ENCODE measurements at places on chromosomes 11 and 22.
A peak's percentile ranks its signal among the peaks of the same experiment; 100 is the strongest.

DNA sequence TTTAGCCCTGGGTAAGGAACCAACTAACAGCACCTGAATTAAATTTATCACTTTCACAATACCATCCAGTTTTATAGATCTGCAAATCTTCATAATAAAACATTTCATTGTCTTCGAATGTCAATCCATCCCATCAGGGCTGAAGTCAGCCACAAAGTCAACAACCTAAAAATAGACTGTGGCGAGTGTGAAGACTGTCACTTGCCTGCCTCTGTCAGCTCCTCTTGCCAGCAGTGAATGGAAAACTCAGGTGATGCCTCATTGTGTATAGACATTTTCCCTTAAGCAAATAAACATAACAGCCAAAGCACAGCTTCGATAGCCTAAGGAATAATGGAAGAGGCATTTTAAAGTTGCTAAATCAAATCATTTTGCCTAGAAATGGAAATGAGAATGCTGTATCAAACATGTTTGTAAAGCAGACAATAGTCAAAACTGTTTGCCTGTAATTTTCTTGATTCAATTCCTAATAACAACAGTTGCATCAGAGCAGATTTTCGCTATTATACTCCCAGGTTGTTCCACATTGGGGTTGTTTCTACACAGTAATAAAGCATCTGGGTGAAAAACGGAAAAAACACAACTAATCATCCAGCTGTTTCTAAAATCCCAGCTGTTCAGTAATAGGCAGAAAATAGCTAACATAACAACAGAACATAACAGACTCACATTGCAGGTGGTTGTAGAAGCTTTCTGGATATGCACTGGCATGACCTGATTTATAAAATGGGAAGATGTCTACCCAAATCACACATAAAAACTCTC lies 15.7 kb downstream of the KCNA4 start:
- no peak for DNase-seq

- DNase-seq = no peak
Measured at GRCh38 chr22:35477911-35478582, 62.6 kb upstream of the RASD2 start.

DNA sequence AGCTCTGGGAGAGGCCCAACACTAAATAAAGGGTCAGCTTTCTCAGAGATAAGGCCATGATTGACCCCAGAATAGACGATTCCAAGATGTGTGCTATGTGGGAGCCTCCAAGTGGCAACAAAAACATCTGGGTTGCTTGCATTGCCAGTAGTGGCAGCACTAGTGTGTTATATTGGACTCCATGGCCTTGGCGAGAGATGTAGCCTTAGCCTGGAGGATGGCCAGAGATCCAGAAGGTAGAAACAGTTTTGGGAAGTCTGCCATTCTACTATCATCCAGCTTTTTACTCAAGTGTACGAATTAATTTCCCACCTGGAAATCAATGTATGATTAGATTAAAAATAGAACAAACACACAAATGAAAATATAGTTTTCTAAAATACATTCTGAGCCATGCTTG lies 3.0 kb downstream of the OR8D4 start:
- DNase-seq = no peak

DNA sequence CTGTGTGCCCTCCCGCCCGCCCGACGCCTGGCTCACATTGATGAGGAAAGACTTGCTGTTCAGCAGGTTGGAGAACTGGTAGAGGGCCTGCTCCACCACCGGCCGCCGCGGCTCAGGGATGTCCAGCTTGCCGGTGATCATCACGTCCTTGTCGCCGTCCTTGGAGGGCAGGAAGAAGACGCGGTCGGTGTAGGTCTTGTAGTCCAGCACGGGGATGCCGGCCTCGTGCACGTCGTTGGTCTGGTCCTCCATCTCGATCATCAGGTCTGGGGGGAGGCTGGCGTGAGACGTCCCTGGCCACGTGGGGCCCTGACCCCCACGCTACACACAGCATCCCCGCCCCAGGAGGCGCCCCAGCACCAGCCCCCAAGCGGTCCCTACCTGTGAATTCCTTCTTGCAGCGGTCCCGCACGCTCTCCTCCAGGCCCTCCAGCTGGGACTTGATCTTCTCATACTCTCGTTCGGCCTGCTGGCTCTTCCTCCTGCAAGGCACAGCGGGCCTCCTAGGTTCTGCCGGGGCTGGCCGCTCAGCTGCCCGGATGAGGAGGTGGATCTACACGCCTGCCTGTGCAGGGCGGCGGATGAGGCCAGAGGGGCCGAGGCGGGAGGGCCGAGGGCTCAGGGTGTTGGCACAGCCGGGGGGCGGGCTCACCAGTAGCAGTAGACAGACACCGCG lies 10.7 kb upstream of the MAPK11 start:
- DNase-seq = no peak

DNA sequence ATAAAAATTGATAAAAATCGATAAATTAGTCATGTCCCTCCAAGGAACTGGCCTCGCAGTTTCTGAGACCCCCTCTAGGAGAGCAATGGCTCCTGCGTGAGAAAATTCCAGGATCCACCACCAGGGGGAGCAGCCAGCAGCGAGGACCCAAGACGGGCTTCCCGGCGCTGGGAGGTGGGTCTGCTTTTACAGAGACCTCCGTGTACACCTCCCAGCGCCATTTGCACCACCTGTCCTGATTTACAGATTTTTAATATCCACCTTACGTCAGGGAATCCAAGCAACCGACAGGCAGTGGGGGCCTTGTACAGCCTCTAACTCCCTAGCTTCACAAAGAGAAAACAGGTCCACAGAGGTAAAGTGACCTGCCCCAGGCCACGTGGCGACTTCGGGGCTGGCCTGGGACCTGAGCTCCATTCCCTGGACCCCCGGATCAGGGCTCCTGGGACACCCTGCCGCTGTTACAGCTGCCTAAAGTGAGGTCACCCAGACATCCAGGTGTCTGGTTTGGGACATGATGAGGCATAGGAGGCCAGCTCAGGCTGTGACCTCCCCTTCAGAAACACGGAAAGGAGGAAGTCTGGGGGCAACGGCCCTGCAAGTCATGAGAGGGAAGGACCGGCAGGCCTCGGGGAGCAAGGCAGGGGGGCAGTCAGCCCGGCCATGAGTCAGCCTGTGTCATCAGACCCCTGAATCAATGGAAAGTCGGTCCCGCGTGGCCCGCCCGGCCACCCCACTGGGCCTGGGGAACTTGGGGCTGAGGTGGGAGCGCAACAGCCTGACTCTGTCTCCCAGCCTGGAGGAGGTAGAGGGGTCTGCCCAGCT lies 3.5 kb downstream of the OSM start:
- DNase-seq = peak; percentile 80

- DNase-seq = no peak
Measured at GRCh38 chr11:82004537-82005213, 729.0 kb downstream of the FAM181B start.

DNA sequence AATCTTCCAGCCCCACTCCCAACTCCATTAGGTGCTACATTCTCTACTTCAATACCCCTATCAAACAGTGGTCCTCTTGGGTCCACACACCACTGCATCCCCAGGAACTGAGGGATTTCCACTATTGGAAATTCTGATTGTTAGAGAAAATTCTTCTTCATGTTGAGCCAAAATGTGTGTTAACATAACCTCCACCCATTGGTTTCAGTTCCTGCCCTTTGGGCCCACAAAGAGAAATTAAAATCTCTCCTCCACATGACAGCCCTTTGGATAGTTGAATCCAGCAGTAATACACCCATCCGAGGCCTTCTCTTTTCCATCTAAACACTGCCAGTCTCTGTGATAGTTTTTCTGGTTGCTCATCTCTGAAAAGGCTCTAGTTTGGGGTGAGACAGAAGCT lies 2.1 kb downstream of the VSIG2 start:
- DNase-seq = no peak

DNA sequence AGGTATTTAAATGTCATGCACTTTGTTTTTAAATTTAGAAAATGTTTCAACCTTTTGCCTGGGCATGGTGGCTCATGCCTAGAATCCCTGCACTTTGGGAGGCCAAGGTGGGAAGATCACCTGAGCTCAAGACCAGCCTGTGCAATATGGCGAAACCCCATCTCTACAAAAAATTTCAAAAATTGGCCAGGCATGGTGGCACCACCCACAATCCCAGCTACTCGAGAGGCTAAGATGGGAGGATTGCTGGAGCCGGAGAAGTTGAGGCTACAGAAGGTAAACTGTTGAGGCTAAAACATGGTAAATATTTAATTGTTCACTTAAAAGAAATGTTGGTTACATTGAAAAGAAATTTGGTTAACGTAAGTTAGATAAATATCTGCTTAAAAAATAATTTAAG lies 108.4 kb upstream of the IGLL5 start:
- no peak for DNase-seq

- DNase-seq = no peak
Measured at GRCh38 chr11:97964332-97965004, 1056.3 kb upstream of the CNTN5 start.

DNA sequence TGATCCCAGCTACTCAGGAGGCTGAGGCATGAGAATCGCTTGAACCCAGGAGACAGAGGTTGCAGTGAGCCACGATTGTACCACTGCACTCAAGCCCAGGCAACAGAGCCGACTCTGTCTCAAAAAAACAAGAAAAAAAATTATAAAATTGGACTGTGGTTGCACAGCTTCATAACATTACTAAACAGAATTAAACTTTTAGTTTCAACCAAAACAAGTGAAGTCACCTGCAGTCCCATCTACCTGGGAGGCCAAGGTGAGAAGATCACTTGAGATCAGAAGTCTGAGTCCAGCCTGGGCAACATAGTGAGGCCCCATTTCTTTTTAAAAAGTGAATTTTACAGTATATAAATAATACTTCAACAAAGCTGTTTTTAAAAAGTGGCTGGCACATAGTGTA lies 47.8 kb upstream of the CD5 start:
- DNase-seq = no peak

- DNase-seq = no peak
Measured at GRCh38 chr11:57618438-57618837, 21.0 kb downstream of the SERPING1 start.

GRCh38 chr11:62010935-62011528 lies 43.6 kb upstream of the FTH1 start:
- DNase-seq = no peak

DNA sequence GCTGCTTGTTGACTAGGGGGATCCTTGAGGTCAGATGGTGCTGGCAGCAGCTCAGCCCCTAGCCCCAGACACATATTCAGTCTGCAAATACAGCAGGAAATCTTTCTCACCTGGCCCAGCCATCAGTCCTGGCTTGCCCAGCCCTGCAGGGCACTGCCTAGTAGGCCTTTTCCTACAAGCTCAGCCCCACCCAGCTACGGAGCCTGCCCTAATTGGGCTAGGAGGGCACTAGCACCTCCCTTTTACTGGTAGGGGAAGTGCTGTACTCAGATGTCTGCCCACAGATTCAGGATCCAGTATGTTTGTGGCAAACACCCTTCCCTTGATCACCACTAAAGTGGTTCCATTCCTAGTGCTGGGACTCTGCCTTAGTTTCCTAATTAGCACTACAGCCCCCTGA lies 257.1 kb upstream of the CADM1 start:
- DNase-seq = no peak

GRCh38 chr11:133992121-133992520 lies 35.4 kb upstream of the IGSF9B start:
- DNase-seq = no peak

GRCh38 chr22:27029584-27030130 lies 372.3 kb downstream of the MIAT start:
- no peak for DNase-seq
